ENCODE measurements at places on chromosomes 3 and 15.

DNA sequence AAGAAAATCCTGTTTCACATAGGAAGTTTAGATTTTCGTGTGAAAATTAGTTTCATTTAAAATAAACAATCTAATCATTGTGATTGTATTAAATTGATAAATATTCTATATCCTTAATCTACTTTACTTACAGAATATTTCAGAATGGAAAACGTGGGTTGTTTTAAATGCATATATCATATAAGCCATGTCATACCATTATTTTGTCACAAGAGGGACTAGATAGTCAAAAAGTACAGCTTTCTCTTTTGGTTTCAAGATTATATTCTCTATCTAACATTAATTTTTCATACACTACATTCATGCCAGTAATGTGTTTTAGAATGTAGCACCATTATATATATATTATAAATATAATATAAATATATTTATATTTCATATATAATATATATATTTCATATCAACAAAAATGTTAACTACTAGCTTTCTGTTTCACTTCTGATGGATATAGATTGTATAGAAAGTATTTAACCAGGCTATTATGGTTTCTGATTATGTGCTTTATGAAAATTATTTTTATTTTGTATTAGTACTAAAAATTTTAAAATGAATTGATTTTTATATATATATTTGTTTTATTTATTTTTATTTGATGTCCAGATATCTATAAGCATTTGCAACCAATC, 45.3 kb downstream of the OSTN start:
- DNase-seq, result no peak

GRCh38 chr3:54257125-54257720, 134.9 kb downstream of the CACNA2D3 start:
- DNase-seq, result no peak

GRCh38 chr3:59788133-59788532, 738.3 kb upstream of the CFAP20DC start:
- no peak for DNase-seq

GRCh38 chr3:149393345-149394160, 16.1 kb upstream of the TM4SF1 start:
- peak; percentile 1 for DNase-seq

DNA sequence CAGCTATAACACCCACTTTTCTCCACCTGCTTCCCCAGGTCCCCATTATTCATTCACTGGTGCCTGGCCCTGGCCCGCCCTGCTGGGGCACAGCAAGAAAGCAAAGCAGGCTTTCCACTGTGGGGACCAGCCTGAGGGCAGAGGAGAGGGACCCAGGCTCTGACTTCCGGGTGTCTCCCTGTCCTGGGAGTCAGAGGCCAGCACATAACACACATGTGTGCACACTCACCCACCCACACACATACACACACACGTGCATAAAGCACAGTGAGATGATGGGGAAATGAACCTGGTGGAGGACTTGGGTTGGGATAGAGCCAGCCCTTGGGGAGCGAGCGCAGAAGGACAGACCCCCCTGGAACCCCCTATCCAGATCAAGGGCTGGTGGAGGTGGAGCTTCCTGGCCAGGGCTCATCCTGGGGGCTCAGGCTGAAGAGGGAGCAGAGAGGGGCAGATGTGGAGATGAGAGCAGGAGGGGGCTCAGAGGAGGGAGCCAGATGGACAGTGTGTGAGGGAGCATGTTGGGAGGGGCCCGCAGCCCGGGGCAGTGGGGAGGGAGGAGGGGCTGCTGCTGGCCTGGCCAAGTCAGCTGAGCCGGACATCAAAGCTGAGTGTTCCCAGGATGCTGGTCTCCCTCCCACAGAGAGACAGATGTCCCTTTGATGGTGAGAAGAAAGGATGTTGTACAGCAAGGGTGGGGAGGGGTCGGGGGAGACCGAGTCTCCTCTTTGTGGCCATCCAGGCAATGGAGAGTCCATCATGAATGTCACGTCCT, 78.2 kb downstream of the LINGO1 start:
- no peak for DNase-seq

DNA sequence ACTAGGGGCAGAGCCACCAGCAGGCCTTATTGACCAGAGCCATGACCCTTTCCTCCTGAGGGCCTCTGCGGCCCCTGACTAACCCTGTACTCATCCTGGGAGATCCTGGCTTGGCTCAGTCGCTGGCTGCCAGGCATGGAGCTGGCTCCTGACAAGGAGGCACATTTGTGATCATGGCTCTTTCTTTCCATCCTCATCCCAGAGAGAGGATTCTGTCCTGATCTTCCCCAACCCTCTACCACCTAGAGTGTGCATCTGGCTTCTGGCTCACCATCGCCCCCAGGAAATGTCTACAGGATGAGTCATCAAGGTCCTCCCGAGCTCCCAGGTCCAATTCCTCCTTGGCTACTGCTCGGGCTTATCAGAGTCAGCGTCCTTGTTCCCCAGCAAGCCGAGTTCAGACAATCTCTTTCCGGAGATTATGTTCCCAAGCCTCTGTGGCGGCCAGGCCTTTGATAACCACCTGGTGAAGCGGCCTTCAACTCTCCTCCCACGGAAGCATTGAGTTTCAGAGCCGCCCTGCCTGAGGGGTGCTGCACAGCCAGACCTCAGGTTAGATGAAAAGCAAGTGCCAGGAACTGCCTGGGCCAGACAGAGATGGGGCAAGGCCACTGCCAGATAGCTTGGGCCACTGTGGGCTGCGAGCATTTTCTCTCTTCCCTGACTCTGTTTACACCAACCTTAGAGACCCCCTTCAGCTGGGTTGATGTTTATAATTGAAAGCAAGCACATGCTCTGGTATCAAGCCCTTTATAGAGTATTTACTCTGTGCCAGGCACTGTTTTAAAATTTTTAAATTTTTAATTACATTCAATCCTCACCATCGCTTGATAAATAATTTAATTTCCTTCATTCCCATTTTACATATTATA, 44.3 kb upstream of the MRPS22 start:
- DNase-seq, result no peak

DNA sequence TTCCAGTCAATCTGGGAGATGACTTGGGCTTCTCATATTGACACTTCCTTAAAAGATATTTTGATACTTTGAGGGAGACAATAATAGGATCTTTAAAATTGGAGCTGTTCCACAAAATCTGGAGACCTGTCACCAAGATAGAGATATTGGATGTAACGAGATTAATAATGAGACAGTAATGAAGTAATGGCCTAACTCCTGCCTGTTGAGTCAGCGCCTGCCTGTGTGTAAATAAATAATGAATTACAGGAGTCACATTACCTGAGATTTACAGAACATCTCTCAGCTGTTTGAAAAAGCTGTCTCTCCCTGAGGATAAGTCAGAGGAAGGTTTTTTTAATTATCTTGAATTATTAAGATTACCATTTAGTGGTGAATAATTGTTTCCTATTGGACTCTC, 43.8 kb upstream of the MITF start:
- no peak for DNase-seq

- no peak for DNase-seq
Measured at GRCh38 chr3:7209098-7209497, 348.2 kb downstream of the GRM7 start.

DNA sequence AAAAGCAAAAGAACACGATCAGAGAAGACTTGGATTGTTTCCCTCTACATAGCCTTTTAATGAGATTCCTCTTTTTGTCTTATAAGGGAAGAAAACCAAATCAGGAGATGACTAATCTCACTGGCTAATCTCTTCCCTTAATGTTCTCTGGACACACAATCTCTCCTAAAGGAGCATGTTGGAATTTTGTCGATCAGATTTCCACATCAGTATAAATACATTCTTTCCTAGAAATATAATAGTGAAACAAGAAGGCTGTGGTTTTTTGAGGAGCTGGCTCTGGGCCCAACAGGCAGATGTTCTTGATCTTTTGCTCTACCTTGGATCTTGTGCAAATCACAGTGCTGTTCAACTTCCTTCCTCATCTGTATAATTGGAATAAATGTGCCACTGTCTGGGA, 94.0 kb downstream of the GTPBP8 start:
- no peak for DNase-seq

DNA sequence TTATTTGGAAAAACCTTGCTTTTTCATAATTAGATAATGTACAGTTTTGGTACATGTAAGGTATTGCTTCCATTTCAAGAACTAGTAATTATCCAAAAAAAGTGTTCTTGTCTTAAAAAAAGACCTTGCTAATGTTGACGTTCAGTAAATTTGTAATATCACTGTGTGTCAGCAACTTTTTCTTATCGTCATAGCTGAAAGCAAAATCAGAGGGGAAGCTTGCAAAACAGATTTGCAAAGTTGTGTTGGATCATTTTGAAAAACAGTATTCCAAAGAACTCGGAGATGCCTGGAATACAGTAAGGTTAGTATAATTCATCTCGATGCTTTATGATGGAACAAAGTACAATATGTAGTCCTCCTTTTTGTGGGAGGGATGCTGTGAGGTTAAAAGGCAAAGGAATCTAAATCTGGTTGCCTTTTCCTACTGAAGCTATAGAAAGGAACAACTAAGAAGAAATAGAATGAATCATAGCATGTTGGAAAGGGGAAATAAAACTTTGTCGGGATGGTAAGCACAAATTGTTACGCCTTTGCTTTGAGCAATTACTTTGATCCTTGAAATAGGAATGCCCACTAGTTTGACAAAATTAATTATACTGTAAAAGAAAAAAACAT, 1.5 kb downstream of the NSUN3 start:
- DNase-seq, result no peak

- no peak for DNase-seq
Measured at GRCh38 chr3:53939086-53939582, 47.5 kb upstream of the SELENOK start.

DNA sequence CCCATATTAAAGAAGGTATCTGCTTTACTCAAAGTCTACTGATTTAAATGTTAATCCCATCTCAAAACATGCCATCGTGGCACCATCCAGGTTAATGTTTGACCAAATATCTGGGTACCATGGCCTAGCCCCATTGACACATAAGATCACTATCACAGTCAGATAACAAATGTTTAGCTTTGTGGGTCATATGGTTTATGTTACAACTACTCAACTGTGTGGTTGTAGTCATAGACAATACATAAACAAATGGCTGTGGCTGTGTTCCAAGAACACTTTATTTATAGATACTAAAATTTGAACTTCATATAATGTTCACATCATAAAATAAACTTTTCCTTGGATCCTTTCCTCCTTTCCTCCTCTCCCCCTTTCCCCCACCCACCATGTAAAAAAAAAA, 9.8 kb upstream of the SNRPN start:
- DNase-seq, result no peak

GRCh38 chr3:40009991-40010390, 200.6 kb downstream of the MYRIP start:
- DNase-seq, result no peak

DNA sequence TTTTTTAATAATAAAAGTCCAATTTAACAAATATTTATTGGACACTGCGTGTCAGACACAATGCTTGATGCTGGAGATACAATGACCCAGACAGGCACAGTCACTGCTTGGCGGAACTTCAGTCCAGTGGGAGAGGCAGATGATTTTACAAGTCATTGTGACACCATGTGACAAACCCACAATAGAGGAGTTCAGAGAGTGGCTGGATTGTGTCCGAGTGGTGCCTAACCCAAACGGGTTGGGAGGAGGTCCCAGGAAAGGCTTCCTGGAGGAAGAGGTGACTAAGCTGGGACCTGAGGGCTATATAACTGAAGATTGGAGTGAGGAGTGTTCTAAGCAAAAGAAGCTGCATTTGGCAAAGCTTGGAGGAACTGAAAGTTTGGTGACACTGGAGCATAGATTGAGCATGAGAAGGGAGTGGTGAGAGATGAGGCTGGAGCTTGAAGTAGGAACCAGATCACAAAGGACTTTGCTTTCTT, 41.4 kb downstream of the CRTC3 start:
- no peak for DNase-seq

DNA sequence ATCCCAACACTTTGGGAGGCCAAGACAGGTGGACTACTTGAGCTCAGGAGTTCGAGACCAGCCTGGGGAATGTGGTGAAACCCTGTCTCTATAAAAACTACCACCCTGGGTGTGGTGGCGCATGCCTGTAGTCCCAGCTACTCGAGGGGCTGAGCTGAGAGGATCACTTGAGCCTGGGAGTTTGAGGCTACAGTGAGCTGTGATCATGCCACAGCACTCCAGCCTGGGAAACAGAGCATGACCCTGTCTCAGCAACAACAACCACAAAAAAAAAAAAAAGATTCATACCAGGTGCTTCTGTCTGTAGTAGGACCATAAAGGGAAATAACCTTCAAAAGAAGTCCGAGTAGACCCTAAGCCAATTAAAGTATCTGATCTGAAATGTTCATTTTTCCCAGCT, 94.5 kb downstream of the SERPINI1 start:
- DNase-seq, result no peak

DNA sequence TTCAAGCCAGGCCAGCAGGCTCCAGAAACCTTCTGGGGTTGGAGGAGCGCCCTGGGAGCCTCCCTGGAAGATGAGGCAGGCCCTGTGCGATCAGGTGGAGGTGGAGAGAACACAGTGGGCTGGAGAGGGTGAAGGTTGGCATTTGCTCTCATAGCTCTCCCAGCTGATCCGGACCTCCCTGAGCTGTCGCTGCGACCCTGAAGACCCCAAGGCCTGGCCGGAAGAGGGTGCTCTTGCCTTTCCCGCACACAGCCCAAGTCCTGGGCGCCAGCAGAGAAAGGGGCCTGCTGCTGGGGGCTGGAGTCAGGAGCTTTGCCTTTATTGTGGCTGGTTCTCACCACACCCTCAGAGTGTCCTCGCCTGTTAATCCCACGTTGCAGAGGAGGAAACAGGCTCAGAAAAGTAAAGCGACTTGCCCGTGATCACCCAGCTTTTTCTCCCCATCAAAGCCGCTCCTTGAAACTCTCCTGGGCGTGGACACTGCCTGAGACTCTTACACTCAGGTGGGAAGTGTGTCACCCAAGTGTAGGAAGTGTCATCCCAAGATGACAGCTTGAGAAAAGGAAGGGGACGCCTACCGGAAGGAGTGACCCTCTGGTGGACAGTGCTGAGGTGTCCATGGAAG, 8.6 kb upstream of the RPL29 start:
- no peak for DNase-seq

DNA sequence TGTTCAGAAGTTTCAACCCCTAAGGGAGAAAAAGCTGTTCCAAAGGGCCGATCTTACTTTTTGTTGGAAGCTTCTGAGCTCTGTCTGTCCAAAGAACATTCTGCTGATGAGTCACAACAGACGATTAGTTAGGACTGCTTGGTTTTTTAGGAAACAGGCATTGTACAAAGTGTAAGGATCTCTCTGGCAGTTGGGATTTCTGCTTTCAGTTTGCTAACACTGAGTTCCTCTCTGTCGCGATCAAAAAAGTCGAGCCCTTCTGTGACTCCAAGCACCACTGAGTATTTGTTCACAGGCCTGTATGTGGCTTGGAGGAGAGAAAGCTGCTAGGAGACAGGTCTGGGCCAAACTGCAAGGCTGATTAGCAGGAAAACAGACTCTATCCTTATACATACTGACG, 91.8 kb upstream of the PFN2 start:
- no peak for DNase-seq

DNA sequence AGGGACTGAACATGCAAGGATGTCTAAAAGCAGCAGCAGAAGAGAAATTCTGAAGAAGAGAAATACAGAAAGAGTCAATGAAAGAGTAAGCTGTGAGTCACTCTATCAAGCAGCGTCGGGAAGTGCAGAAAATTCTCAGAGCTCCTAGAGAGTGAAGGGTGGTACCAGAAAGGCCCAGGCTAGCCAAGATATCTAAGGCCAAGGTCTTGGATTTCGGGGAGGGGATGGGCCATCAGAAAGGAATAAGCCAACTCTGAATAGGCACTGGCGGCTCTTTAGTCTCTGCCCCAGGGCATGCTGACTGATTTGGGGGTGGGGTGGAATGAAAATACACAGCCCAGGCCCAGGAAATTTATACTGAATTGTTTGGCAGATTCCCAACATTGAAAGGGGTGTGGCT, 70.8 kb downstream of the GPR156 start:
- DNase-seq, result no peak

GRCh38 chr3:86051058-86051457, 939.9 kb downstream of the VGLL3 start:
- DNase-seq, result no peak
